ENCODE measurements at places on chromosomes 5 and 9.

DNA sequence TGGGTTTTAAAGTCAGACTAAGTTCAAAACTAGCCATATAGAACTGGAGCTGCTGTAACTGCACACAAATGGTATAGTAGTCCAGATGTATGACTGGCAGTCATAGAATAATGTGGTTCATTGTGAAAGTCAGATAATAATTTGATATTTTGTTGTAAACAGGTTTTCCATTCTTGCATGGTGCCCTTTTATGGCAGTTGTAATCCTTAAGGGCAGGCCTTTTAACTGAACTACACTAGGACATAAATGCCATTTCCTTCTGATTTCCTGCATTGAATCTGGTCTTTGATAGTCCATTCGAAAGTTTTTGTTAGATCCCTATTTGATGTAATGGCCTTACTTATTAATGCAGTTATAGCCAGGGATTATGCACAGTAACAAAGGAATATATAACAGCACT is 632.6 kb downstream of the PDE4D start:
- DNase-seq = no peak

DNA sequence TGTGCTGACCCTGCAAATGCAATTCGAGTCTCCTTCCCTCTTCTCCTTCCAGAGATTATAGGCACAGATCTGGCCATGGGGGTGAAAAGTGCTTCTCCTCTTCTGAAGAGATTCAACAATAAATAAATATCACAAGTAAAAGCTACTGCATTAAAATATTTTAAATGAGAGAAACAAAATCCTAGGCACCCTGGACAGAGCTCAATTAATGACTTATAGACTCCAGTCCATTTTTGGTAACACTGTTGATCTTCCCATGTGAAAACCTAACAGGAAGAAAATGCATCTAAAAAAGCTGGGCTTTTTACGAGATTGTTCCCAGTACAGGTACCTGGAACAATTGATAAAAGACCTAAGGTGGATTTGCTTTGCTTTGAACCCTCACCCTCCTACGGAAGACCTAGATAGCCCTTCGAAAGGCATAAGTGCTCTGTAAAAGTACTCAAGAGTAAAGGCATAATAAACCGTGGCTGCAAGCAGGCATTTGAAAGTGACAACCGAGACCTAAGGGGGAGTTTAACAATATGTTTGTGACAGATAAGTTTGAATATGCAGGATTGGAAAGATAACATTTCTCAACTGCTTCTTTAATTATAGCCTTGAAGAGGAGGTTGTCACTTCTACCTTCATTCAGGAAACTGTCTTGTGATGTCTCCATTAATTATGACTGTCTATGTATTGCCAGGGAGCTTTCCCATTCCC is 29.4 kb upstream of the MED10 start:
- no peak for DNase-seq

- peak; percentile 14 for DNase-seq
These were observed 6.9 kb downstream of the SOHLH1 start for GRCh38 chr9:135692410-135692809.

DNA sequence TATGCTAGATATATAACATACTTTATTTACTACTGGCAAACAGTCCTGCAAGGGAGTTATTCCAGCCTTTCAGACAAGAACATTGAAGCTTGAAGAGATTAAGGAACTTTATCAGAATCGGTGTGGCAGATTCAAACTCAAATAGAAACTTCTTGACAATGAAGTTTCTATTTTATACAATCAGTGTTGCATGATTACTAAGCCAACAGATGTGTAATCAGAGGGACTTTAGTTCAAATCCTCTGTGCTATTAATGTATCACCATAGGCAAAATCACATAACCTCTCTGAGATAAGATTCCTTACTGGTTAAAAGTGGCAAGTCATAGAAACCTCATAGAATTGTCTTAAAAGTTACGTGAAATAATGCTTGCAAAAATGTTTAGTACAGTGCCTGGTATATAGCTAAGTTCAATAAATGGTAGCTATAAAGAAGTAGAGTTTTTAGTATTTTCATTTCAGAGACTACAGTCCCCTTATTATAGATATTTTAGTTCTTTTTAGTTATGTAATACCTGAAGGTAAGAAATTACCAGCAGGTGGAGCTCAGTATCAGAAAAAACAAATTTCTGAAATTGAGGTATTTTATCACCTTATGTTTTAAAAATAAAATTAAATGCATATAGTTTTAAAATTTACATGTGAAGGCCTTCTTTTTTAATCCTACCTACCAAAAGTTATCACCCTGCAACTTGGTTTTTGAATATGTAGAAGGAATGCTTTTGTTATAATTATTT is 172.1 kb downstream of the FER start:
- DNase-seq = no peak

- DNase-seq = peak; percentile 74
These were observed 10.0 kb upstream of the C5 start for GRCh38 chr9:121059998-121060636.

- no peak for DNase-seq
These were observed 12.5 kb upstream of the PARP8 start for GRCh38 chr5:50653946-50654345.

- DNase-seq = no peak
These were observed 980 bp downstream of the CCNO start for GRCh38 chr5:55232271-55232984.

GRCh38 chr9:94773655-94774054 is 47.2 kb downstream of the AOPEP start:
- DNase-seq = no peak

GRCh38 chr5:83321483-83322055 is 150.0 kb upstream of the VCAN start:
- DNase-seq = no peak

DNA sequence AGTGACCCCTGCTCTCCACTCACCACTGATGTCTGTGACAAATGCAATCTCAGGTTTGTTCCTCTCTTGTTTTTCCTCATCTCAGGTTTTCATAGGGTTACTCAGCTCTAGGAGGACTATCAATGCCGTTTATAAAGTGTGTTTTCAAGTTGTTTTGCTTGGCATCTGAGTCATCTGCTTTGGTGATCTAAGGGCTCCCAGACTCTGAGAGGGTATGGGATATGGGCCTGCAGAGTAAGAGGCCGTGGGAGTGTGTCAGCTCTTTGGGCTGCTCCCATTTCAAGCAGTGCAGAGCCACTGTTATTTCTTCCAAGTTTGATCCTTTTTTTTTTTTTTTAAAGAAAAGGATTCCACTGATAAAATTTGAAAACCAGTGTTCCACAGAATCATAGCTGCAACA is 46.3 kb downstream of the NNT start:
- peak; percentile 19 for DNase-seq

GRCh38 chr5:56176871-56177533 is 56.1 kb downstream of the ANKRD55 start:
- DNase-seq = no peak

DNA sequence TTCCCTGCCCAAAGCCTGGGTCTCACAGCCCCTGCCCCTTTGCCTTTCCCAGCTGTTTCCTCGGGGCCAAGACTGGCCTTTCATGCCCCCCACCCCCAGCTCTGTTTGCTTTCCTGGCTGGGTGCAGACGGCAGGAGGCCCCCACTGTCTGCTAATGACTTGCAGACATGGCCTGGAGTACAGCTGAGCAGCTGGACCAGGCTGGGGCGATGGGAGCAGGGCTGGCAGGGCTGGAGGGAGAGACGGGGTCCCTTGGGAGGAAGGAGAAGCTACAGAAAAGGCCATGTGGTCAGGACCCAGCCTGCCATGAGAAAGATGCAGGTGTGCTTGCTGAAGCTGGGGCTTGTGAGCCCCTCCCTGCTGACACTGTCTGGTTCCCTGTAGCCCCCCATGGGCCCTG is 28.3 kb upstream of the GFPT2 start:
- no peak for DNase-seq

DNA sequence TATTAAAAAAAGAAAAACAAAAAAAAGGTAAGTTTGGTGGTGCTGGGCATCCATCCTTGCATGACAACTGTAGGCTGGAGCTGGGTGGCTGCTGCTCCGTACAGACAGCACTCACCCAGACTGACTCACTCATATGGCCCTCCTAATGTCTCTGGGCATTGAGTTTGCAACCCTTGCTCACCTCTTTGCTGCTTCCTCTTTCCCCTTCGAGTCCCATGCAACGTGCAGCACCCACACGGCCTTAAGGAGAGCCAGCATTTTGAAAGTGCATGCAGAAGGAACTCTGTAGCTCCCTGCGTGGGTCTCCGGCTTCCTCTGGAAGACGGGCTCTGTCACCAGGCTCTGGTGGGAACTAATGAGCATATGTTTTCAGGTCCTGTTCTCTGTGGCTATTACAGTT is 60.5 kb upstream of the ENTREP1 start:
- no peak for DNase-seq

- DNase-seq = no peak
These were observed 198.8 kb downstream of the FRMD3 start for GRCh38 chr9:83339435-83339834.

DNA sequence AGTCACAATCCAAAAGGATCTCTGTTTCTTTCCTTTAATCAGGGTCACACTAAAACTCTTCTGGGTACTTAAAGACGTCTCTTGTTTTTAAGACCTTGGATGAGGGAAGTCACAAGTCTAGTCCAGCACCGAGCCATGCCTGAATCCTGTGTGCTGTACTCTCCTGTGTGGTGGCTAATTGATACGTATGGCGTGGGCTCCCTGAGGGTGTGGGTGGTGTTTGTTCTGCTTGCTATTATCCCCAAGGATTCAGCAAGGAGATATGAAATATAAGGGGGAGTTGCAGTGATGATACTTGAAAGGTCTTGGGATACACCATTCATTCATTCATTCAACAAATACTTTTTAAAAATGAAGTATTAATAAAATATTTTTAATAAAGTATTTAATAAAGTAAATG is 128.3 kb downstream of the ARHGEF28 start:
- DNase-seq = no peak

DNA sequence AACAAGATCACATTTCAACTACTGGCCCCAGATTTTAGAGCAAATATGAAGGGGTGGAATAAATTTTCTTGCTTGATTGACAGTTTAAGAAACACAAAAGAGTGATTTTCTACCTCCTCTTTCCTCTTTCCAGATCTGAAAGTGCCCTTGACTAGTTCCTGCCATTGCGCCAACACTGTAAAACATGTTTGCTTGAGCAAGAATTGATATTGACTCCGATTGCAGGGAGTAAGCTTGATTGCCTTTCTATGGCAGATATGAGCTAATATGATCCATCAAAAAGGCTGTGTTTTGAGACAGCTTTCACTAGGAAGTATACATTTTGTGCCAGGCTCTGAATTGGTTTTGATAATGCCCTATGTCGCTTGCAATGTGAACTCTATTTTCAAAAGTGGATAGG is 508.8 kb downstream of the SEMA5A start:
- DNase-seq = no peak

- DNase-seq = no peak
These were observed 95.1 kb downstream of the ZNF354C start for GRCh38 chr5:179154991-179155955.

DNA sequence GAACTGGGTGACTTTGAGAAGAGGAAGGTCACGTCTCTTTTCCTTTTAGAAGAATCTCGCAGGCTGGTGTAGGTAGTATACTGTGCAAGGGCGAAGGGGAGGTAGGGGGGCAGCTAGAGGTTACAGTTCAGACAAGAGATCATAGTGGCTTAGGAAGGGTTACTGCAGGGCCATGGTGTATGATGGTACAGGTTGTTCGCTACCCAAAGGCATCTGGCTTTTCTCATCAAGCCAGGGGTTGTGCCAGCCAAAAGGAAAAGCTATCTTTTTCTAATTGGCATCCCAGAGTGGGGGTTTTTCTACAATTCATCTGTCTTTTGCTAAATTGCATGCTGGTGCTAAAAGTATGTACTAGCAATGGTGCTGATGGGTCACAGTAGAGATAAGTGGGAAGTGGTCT is 22.8 kb downstream of the MAMDC2 start:
- no peak for DNase-seq

GRCh38 chr9:444528-444927 is 229.9 kb downstream of the DOCK8 start:
- DNase-seq = no peak

DNA sequence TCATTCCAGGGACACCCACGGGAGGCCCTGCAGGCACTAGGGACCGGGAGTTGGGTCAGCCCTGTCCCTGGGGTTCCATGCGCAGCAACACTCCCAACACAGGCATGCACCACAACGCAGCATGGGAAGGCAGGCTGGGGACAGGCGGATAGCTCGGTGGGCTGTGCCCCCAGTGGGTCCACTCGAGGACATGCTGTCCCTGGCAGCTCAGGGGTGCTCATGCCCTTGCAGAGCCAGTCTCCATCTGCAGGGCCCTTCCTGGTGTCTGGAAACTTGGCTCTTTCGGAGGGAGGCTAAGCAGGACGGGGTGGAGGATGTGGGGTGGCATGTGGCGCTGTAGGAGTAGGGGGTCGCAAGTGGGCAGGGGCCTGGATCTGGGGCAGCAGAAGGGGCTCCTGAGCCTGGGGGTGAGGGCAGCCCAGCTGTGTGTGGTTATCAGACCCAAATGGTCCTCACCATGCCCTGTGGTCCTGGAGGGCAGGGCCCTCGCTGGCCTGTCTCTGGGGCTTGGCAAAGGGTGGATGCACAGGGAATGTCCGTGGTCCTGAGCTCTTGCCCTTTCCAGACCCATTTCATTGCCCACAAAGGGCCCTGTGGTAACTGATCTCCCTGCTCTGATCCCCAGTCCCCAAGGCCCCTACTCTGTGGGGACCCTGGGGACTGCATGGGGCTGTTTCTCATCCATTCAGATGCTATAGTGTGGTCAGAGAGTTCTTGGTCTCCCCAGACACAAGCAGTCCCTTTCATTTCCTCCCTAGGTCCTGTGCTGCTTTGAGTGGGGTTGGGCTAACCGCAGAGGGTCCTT is 90.3 kb upstream of the PHYKPL start:
- no peak for DNase-seq

DNA sequence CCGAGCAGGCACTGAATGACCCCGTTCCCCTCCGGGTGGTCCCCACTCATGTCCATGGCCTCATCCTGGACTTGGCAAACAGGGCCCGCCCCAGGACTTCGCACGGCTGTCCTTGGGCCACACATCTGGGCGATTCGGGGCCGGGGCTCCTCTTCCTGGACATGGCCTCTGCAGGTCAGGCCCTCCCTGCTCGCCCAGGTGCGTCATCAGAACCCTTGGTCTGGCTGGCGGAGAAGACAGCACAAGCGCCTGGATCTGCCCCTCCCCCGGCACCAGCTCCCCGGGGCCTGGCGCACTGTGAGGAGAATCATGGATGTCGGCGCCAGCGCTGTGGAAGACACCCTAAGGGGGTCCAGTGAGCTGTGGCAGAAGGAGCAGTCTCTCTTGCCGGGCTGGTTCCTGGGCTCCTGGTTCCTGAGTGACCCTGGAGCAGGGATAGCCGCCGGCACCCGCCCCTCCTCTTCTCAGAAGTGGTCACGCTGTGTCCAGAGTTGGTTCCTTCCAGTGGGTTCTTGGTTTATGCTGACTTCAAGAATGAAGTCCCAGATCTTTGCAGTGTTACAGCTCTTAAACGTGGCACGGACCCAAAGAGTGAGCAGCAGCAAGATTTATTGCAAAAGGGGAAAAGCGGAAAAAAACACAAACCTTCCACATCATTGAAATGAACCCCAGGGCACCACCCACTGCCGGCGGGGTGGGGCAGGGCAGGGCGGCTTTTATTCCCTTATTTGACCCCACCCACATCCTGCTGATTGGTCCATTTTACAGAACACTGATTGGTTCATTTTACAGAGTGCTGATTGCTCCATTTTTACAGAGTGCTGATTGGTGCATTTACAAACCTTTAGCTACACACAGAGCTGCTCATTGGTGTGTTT is 25.9 kb upstream of the SLC12A7 start:
- peak; percentile 21 for DNase-seq

- DNase-seq = no peak
These were observed 33.0 kb downstream of the NR3C1 start for GRCh38 chr5:143370440-143370839.

GRCh38 chr9:78026416-78026815 is 5.2 kb downstream of the GNAQ start:
- no peak for DNase-seq

- DNase-seq = no peak
These were observed 35.4 kb downstream of the ERCC6L2 start for GRCh38 chr9:95910770-95911340.

All from umbilical cord (tissue), 2 donors.